ENCODE measurements at places on chromosomes 6 and 20.

DNA sequence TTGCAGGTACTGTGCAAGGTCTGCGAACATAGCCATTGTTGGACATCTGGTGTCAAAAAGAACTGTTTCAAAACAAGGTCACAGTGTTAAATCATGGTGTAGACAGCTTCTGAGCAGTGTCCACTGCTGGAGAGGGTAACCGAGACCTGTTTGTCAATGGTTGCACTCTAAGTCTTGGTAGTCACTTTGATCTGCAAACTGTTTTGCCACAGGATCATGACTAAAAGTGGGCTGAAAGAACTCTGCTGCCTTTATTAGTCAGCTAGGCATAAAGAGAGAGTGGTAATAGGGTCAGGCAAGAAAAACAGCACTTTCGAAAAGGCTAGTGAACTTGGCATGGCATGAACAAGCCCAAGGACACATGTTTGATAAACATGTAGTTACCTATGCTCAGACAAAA is 552.3 kb upstream of the CITED2 start:
- H3K36me3 ChIP-seq: no peaks in the 10 kb centered on the region
- no peak for DNase-seq
- H3K4me3 ChIP-seq: no peak overlapping the region
- H3K27me3 ChIP-seq: no peaks in the 10 kb centered on the region
- H3K27ac ChIP-seq: no peak overlapping the region

DNA sequence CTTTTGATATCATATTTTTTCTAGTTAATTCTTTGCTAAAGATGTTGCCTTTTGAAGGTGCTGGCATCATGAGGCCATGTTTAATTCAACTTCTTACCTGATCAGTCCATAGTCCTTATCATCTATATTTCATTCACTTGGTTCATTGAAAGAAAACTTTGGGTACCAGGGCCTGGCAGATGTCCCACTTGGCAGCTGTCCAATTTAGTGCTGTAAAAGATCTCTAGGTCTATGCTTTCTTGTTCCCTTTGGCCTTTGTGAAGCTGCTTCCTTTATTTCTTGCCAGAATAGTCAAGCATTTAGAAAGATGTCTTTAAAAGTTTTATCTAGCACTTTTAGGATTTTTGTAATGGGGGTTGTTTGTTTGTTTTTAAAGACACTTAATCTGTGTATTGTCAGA is 61.7 kb upstream of the EYA4 start:
- H3K36me3 ChIP-seq: no peaks in the 10 kb centered on the region
- H3K4me3 ChIP-seq: no peak overlapping the region
- no peaks in the 10 kb centered on the region for H3K27me3 ChIP-seq
- DNase-seq: no peak
- no peak overlapping the region for H3K27ac ChIP-seq

- peak; percentile 37 for DNase-seq
- peaks cover 17% of the 10 kb centered on the region for H3K36me3 ChIP-seq
- peak overlapping the region; percentile 69 for H3K4me3 ChIP-seq
- peak overlapping the region; percentile 88 for H3K27ac ChIP-seq
Measured at GRCh38 chr6:159762681-159763293, 942 bp downstream of the ACAT2 start.

DNA sequence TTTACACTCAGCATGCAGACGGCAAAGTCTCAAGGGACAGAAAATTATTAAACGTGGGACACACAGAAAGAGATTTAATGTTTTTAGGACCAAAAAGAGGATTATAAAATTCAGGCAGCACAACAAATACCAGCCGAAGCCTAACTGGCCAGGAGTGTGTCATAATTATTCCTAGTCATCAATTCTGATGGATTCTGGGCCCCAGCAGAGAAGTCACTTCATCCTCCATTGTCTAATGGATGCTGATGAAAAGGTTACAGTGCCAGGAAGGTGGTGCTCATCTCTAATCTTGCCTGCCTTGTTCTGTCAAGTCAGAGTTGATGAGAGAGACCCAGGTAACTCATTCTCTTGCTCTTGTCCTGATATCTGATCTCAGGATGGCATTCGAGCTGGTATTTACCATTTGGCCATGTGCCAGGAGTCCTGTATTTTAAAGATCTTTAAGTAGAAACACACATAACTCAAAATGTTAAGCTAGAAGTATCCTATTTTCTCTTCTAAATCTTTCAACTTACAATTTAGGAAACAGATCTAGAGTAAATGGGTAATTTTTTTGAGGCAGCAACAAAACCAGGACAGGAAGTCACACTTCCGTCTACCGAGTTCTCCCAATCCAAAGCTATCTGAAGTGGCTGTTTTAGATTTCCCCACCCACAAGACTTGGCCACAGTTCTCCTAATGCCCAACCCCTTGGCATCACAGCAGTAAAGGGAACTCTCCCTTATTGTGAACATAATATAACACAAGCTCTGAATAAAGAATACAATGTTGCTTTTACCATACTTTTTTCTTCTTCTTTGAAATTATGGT is 50.0 kb downstream of the ADAT2 start:
- H3K36me3 ChIP-seq: no peaks in the 10 kb centered on the region
- peaks cover 8% of the 10 kb centered on the region for H3K4me1 ChIP-seq
- H3K4me3 ChIP-seq: no peak overlapping the region
- H3K27ac ChIP-seq: no peak overlapping the region

Measured in effector memory CD4-positive, alpha-beta T cell (primary cell).